Fibroblast of lung (primary cell): ENCODE measurements at places on chromosomes 5 and 9. TPM values are rescaled to one million over a fixed set of nuclear protein-coding genes. Genes with fewer than 3 reads are reported as not detected.

Gene FSTL4
- 0.33 TPM in 1 of 2 replicates, not detected in the other for total RNA-seq

- no peak for DNase-seq
These were observed 24.0 kb downstream of the NRG2 start for GRCh38 chr5:140018920-140019644.

DNA sequence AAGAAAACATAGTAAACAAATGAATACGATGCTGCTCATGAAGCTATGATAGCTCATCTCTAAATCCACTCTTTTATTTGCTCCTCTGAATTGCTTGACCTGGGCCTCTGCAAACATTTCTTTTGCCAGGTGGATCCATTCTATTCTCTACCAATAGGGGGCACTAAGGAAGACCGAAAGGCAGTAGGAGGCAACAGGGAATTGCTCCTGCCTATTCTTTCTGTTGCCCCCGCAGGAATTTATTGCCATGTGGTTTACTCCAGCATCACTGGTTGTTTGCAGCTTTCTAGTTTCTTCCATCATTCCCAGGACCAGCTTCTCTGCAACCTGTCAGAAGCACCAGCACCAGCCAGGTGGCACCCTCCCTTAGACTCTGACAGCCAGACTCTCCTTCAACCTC lies 5.3 kb downstream of the GAPT start:
- DNase-seq: no peak

DNA sequence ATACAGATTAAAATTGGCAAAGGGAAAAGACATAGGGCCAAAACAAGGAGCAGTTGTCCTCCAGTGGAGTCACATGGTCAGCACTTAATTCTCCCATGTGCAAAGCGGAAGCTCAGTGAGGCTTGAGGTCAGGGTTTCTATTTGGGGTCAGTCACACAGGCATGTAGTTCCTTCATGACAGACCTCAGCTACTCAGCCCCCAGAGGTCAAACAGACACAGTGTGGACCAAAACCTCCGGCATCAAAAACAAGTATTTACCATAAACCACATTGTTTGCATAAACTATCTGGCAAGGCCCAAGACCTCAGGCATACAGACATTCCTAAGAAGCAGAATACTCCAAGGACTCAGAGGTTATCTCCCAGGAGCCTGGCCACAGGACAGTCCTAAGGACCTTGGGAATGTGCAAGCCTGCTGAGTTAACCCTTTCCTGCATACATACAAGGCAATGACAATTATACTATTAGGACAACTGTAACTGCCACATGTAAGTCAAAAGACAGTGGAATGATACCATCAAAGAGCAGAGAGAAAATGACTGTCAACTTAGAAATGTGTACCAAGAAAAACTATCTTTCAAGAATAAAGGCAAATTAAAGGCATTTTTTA lies 28.7 kb upstream of the FNIP1 start:
- no peak for DNase-seq

DNA sequence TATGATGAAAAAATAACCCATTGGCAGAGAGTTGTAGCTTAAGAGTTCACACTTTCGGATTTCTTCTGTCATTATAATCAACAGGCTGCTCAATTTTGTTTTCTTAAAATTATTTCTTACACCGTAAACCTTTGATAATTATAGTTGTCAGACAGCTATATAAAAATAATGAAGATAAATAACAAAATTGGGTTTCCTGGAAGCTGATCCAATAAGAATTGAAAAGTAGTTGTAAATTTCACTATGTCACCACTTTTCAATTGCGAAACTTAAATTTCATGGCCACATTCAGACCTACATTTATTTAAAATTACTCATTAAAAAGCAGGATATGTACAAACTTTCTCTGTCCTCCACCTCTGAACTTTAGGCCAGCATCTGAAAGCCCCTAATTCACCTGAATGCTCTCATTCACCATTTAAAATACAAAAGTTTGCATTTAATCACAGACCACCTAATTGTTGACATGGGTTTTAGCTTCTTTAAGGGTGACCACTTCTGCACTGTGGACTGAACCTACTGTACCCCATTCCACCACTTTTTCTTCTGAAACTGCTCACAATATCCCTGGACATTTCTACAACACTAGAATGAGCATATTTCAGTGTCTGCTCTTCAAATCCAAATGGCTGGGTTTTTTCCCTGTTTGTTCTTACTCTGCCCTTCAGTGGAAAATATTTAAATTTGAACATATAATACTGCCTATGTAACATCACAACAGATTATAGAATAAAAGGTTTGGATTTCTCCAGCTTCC lies 680 bp downstream of the SELENOP start:
- peak; percentile 33 for DNase-seq
